ENCODE measurements at places on chromosomes 3 and 15.

GRCh38 chr3:48039487-48040190 lies 23.4 kb upstream of the MAP4 start:
- DNase-seq: no peak

- no peak for DNase-seq
Measured at GRCh38 chr3:58175187-58175436, 35.7 kb downstream of the DNASE1L3 start.

DNA sequence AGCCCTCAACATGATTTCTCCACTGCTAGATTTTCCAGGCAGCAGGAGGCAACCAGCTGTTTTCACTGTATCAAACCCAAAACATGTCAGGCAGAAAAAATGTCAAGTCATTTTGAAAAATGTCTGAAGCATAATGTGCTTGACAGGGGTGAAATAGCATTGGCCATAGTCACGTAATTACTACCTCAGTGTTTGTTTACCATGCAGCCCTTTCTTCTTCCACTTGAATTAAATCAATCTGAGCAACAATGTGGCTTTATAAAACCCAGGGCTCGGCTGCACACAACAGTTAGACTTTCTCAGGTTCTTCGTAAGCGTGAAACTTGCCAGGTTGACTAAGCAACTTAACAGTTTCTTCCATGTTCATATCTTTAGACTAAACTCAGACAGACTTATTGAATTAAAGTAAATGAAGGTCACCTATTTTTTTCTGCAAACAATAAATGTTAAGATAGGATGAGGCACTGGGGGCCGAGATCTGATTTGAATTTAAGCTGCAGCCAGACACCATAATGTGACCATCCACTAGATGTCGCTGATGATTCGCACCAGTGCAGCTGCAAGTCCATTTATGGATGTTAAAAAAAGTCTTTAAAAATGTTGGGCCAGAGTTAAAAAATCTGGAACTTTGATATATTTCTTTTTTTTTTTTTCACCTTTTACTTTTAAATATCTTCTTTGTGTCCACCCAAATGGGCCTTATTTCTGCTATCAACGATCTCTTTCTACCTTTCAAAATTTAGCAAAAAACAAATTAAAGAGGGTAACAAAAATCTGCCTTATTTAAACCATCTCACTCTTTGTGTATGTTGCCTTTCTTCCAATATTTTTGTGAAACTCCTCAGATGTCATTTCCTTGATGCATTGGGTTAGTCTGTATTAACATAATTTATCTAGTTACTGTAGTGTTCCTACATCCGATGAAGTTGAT lies 305.9 kb downstream of the CACNA2D3 start:
- DNase-seq: peak; percentile 29

DNA sequence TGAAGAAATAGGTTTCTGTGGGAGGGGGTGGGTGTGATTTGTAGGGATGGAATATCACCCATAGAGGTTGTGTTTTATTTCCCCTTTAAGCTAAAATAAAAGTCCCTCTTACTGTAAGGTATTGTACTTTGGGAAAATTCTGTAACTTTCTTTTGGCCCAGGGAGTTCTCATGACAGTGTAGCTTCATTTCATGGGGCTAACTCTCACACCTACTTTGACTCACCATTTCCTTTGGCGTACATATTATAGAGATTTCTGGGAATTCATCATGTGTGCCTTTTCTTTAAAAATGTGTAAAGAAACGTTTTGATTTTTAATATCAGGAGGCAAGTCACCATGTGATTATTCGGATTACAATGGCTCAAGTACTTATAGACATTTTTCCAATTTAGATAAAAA lies 477.7 kb upstream of the CFAP20DC start:
- no peak for DNase-seq

DNA sequence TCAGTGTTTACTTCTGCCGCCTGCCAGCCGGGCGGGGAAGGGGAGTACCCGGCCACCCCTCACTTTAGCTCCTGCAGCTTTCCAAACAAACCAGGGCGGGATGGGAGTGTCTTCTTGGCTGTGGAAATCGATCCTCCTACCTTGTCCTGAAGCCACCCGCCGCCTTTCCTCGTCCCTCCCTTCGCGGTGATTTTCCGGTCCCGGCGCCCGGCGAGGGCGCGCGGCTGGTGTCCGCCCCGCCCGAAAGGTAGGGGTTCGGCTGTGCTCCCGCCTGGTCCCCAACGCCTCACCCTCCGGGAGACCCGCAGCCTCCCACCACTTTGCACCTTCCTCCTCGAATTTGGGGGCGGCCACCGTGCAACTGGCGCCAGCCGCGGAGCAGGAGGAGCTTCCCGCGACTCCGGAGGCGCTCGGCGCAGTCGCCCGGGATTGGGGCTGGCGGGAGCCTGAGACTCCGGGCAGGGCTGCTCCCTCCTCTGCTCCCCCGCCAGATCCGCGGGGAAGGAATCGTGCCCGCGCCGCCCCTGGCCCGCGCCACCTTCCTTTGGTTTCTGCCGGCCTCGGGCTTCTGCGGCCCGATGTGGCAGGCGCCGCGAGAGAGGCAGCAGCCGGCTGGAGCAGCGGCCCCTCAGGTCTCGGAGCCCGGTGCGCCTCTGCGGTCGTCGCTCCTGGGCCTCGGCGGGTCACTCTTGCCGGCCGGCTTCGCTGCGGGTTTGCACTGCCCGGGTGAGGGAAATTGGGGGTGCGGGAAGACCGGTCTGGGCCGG lies 30.7 kb upstream of the ST3GAL6 start:
- no peak for DNase-seq

- no peak for DNase-seq
Measured at GRCh38 chr15:62901909-62902546, 140.5 kb upstream of the TPM1 start.

DNA sequence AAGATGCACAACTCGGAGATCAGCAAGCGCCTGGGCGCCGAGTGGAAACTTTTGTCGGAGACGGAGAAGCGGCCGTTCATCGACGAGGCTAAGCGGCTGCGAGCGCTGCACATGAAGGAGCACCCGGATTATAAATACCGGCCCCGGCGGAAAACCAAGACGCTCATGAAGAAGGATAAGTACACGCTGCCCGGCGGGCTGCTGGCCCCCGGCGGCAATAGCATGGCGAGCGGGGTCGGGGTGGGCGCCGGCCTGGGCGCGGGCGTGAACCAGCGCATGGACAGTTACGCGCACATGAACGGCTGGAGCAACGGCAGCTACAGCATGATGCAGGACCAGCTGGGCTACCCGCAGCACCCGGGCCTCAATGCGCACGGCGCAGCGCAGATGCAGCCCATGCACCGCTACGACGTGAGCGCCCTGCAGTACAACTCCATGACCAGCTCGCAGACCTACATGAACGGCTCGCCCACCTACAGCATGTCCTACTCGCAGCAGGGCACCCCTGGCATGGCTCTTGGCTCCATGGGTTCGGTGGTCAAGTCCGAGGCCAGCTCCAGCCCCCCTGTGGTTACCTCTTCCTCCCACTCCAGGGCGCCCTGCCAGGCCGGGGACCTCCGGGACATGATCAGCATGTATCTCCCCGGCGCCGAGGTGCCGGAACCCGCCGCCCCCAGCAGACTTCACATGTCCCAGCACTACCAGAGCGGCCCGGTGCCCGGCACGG lies 991 bp downstream of the SOX2 start:
- DNase-seq: no peak

- no peak for DNase-seq
Measured at GRCh38 chr15:88563638-88564037, 17.2 kb upstream of the DET1 start.

GRCh38 chr15:101540480-101541239 lies 51.2 kb upstream of the PCSK6 start:
- no peak for DNase-seq

GRCh38 chr3:107813026-107813425 lies 277.8 kb downstream of the CD47 start:
- no peak for DNase-seq

- no peak for DNase-seq
Measured at GRCh38 chr3:144085964-144086363, 114.3 kb downstream of the DIPK2A start.

Measured in CD4-positive, alpha-beta T cell treated with Interleukin-17A for 1 hour (primary cell).